Endothelial cell of umbilical vein (primary cell): ENCODE measurements at places on chromosomes 4 and X. TPM values are rescaled to one million over a fixed set of nuclear protein-coding genes. Genes with fewer than 3 reads are reported as not detected.
A peak's percentile ranks its signal among the peaks of the same experiment; 100 is the strongest.

DNA sequence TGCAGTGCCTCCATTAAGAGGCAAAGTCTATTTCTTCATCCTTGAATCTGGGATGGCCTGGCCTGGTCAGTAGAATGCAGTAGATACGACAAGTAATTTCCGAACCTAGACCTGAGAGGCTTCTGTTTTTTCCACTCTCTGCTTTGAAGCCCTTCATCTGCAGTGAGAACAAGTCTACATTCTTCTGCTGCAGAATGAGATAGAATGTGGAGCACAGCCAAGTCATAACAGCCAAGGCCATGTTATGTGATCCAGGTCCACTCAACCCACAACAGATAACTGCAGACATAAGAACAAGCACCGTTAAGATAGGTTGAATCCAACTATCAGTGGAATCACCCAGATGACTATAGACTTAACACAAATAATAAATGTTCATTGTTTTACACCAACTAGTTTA, 1297.7 kb downstream of the C4orf33 start:
- DNase-seq: peak; percentile 19

DNA sequence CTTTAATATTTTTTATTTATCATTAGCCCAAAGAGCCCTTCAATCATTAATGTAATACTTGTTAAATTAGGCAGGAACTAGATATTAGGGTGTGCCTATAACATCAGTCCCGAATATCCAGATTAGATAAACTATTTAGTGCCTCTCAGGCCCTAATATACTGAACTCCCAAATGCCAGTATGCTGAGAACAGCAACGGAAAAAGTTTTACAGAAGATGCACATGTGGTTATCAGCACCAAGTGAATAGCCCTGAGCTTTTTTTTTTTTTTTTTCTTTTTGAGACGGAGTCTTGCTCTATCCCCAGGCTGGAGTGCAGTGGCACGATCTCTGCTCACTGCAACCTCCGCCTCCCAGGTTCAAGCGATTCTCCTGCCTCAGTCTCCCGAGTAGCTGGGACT, 13.0 kb upstream of the ELF2 start:
- no peak for DNase-seq

GRCh38 chr4:93617606-93618005, 210.9 kb upstream of the ATOH1 start:
- DNase-seq: no peak

DNA sequence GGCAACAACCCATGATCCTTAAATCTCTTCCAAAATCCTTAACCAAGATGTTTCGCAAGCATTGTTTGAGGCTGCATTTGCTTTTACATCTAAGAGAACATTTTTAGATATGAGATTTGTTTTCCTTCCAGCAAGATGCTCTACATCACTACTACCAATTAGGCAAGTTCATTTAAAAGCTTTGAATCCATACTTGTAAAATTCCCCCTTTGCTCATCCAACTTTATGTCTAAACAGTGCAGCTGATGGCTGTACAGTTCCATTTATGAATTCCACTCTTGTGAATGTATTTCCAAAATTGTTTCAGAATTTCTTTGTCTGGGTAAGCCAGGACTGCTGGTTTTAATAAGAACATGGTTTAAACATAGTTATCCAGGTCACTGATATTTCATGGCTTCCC, 31.5 kb downstream of the RAI2 start:
- no peak for DNase-seq

- no peak for DNase-seq
Observed at GRCh38 chrX:155022585-155022984, at the start of gene F8. TSS of gene F8 (minus strand) at chrX:155022723. CDS start at chrX:155022552, 171 bp downstream.

- DNase-seq: no peak
Observed at GRCh38 chr4:168857009-168857408, 153.0 kb downstream of the CBR4 start.

- no peak for DNase-seq
Observed at GRCh38 chrX:154032160-154032559, 12.5 kb upstream of the IRAK1 start.

DNA sequence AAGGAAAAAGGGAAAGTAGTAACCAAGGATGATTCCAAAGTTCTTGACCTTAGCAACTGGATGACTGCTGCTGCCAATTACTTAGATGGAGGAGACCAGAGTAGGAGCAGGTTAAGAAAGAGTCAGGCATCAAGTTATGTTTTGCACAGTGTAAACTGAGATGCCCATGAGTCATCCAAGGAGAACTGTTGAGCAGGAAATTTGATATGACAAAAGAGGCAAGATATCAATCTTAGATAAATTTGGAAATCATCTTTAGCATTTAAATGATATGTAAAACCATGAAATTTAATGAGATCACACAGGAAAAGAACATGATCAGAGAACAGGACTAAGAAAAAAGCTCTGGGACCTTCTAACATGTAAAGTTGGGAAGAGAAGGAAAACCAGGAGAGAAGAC, 361.3 kb downstream of the OPHN1 start:
- peak; percentile 9 for DNase-seq

DNA sequence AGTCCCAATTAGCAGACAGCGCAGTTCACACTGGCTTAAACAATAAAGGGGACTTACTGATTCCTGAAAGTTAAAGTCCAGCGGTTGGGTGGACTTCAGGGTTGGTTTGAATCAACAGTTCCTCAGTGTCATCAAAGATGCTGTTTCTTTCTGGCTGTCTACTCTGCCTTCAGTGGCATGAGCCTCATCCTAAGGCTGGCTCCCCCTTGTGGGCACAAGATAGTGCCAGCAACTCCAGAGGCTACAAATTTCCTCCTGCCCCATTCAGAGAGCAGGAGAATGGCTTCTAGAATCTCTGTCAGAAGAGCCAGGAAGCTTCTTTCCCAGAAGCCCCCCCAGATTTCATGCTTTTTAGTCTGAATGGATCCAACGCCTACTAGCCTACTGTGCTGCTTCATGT, 82.4 kb upstream of the MTM1 start:
- peak; percentile 44 for DNase-seq

GRCh38 chrX:119423631-119424030, 24.5 kb downstream of the SLC25A43 start:
- DNase-seq: peak; percentile 18

GRCh38 chr4:1997712-1998111, 11.1 kb downstream of the NELFA start:
- DNase-seq: no peak

DNA sequence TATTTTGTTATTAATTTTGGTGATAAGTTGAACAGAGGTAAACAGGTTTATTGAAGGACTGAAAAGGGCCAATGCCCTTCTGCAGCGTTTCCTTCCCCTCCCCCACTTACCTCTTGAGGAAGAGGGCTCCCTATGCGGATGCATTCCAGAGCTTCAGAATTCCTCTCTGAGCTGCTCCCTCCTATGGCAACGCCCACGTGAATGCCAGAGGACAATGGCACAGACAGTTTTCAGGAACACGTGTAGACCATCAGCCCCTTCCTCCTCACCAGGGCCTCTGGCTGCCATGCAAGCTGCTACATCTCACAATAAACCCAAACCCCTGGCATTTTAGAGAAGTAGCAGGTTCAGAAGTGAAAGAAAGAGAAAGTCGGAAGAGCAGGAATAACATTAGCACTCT, 127.9 kb downstream of the CHRDL1 start:
- DNase-seq: no peak

GRCh38 chrX:68498044-68498507, 775 bp upstream of the YIPF6 start:
- no peak for DNase-seq

GRCh38 chr4:52588771-52589591, 70.1 kb downstream of the USP46 start:
- DNase-seq: peak; percentile 97

DNA sequence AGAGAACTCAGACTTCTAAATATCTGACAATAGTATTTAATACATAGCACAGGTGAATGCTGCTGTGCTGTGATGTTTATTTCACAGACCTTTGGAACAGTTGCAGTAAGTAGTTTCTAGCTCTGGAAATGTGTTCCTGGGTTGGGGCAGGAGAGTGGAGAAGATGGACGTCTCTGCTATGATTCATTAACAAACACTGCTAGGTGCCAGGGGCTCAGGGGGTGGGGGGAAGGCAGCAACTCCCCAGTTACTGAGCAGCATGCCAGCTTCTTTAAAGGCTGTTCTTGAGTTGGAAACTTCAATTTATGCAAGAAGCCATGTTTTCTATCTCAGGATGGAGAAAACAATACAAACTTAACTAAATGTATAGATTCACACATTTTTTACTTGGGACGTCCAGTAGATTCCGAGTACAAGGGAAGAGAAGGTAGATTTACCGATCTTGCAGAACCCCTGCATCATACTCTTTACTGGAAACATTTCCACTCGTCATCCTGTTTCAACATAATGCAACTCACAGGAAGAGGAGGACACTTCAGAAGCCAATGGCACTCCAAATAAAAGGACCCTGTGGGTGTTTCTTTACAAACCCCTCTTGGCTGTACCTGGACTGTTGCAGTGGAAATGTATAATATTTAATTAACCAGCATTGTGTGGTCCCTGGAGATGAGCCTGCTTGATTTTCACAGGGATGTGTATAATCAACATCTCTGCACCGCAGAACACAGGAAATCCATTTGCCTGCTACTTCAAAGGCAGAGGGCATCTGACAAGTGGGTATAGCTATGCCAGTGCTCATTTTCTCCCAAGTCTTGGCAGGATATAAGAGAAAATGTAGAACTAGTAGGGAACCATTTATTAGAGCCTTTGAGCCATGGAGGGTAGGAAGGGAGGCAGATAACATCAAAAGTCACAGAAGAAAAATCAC, 171.4 kb downstream of the SH3KBP1 start:
- no peak for DNase-seq

- DNase-seq: no peak
Observed at GRCh38 chr4:3254302-3255131, 5.6 kb downstream of the MSANTD1 start.

TXK gene
- polyA plus RNA-seq: 0.26 TPM in 1 of 2 replicates, not detected in the other

ATP6AP2 gene
- 95.7 and 95.9 TPM in 2 replicates for polyA plus RNA-seq

RHOXF2B gene
- polyA plus RNA-seq: not detected in 2 replicates

FGFR3 gene
- 0.73 and 0.92 TPM in 2 replicates for polyA plus RNA-seq

GUCY1A1 gene
- 1.2 and 1.3 TPM in 2 replicates for polyA plus RNA-seq

DCHS2 gene
- polyA plus RNA-seq: not detected in 2 replicates

PPEF2 gene
- polyA plus RNA-seq: 0.23 TPM in 1 of 2 replicates, not detected in the other

NUDT11 gene
- polyA plus RNA-seq: 3.5 and 4.3 TPM in 2 replicates

NAA11 gene
- polyA plus RNA-seq: not detected in 2 replicates

NCAPG gene
- polyA plus RNA-seq: 7.5 and 11.6 TPM in 2 replicates

BMX gene
- 42.9 and 49.8 TPM in 2 replicates for polyA plus RNA-seq
